Cardiac septum (tissue), 1 donor: ENCODE measurements at places on chromosomes 12 and 14.

- DNase-seq: no peak
Observed at GRCh38 chr12:127119600-127120140, 1147.3 kb upstream of the TMEM132C start.

DNA sequence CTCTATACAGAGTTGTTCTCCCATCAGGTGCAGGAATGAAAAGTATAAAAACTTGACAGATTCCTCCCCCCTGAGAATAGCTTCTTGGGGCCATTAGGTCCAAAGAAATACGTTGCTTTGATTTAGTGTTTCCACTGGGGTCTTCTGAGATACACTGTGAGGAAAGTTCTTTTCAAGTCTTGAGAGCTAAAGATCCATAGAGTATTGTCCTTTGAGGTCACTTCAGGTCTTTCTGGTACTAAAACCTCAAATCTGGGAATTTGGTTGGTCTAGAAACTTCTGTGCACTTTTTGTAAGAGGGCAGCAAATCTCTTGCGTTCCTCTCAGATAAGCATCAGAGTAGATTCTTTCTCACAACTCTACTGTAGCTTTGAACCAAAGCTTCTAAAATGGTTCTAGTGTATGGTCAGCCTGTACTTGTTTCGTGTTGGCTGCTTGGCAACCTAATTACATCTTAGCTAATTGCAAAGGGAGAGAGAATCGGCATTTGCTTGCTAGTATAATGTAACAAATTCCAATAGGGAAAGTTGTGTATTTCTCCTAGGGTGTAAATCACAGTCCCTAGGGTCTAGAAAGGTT lies 10.0 kb downstream of the SRSF5 start:
- DNase-seq: no peak

DNA sequence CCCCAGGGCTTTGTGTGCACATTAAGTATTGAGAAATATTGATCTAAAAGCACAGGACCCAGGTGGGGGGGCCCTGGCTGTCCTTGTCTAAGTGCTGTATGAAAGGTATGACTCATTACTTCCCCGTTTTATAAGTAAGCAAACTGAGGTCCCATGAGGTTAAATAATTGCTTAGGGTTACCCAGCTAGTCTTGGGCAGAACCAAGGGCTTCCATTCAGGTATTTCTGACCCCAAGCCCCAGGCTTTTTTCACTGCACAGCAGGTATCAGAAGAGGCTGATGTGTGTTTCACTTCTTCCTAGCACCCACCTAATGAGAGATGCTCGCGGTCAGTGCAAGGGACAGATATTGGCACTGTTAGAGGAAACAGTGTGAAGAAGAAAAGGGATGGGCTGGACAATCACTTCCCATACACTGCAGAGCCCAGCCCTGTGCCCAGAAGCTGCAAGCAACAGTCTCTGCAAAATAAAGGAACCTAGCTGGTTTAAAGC lies 4.7 kb upstream of the TC2N start:
- DNase-seq: no peak

DNA sequence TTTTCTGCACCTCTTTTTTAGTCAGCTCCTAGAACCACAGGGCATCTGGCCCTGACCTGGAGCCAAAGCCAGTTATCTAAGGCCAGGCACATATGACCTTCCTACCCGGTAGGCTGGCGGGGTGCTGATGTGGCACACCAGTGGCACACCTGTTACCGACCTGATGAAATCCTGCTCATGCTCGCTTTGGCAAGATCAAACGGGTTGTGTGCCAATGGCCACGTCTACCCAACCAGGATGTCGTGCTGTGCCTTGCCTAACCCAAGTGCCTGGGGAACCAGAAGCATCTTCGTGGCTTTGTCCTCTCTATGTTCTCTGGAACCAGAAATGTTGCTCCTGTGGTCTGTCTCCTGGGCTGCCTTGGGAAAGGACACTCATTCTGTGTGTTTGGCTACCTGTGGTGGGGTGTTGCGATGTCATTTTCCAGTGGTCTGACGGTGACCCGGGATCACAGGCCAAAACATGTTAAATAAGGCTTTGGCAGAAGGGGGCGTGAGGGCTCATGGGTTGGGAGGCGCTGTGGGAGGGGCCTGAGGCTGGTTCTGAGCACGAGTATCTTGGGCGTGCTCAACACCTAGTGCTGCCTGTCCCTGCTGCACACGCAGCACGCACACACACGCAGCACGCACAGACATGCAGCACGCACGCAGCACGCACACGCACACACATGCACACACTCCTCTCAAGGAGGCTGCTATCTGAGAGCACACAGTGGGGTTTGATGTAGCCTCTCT lies 27.9 kb downstream of the CCNK start:
- DNase-seq: no peak

- DNase-seq: no peak
Observed at GRCh38 chr12:59067083-59067482, 146.8 kb upstream of the LRIG3 start.

DNA sequence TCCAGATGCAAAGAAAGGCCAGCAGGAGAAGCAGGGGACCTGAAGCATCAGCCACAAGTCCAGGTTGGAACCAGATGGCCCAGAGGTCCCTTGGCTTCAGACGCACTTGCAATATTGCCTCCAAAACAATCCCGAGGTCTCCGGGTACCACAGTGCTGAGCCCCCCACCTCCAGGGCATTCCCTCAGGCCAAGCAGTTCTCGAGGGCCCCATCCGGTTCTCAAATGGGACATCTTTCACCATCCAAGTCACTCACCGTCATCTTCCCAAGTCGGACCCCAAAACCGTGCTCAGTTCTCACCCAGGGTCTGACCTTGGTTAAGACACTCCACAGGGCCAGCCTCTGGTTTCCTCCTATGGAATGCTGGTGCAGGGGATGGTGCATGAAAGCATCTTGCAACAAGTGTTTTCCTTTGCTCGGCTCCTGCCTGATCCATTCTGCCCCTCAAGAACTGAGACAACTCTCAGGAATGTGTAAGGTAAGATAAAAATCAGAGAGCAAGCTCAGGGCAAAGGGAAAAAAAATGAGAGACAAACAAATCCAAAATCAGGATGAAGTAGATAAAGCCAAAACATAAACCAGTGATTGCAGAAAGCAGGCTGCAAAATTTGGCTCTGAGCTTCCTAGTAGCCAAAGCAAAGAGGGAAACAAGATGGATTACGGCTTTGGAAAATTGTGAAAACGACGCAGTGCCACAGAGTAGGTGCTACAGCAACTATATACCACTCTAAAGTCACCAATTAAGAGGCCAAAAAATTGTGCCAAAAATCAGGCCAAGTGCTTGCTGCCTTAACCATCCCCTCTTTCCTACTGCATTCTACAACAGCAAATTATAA lies 8.0 kb downstream of the NCOR2 start:
- DNase-seq: no peak

DNA sequence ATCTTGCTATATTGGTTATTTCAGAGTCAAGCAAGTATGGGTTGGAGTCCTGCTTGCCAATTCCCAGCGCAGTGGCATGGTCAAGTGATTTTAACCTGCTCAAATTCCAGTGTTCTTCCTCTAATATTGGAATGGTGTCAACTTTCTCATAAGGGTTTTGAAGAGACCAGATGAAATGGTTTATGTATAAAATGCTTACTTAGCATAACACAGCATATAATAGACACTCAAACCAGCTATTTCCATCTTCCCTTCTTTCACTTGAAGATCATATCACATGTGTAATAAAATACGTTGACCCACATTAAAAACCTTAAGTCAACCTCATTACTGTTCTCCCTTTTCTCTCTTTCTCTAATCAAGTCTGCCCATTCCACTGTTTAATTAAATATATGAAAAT lies 144.0 kb downstream of the NAV3 start:
- no peak for DNase-seq

GRCh38 chr14:68968051-68968450 lies 11.1 kb downstream of the ACTN1 start:
- no peak for DNase-seq

DNA sequence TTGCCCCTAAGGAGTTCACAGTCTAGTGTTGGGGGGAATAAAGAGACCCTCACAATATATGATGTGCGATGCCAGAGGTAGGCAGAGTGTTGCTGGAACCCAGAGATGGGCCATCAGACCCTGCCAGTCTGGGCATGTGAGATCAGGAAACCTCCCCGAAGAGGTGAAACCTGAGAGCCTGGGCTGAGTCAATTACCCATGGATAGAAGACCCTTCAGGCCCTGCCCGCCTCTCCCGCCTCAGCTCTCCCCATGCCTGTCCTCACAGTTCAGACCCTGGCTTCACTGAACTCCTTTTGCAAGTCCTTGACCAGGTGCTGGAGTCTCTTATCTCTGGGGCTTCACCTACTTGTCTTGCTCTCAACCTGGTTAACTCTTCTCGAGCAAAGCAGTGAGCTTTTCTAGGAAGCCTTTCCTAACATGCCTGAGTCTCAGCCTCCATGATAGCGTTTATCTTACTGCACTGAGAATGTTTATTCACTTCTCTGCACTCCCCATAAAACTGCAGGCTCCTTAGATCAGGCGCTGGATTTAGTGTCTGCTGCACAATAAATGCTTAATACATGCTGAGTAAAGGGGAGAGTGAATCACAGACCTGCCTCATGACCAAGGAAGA lies 19.6 kb downstream of the ALDH1L2 start:
- DNase-seq: no peak

DNA sequence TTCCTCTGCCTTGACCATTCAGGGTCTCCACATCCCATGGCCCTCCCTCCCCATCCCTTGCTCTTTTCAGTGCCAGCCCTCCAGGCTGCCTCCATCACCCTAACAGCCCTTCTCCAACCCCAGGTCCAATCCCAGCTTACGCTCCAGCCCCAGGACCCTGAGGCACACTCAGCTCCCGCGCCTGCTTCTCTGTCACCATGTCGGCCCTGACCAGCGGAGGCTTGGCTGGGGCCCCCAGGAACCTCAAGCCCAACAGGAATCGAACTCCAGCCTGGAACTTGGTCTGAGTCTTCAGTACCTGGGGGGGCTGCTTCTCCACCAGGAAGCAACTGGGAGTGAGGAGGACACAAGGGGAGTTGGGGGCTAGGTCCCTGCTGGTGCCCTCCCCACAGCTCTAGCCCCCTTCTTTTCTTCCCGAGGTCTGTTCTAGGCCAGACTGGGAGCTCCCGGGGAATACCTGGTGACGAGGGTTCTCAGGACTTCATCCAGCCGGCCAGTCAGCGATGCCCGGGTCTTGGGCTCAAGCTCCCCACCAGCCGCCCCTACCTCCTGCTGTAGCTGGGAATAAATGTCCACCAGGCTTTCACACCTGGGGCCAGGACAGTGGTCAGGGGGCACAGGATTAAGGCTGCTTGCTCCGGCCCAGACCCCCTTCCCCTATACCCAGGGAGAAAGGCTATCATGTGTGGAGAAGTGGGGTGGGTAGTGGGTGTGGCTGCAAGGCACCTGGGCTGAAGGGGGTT lies 6.0 kb downstream of the STAT6 start:
- DNase-seq: peak; percentile 44

- no peak for DNase-seq
Observed at GRCh38 chr14:33642080-33642479, 308.8 kb downstream of the EGLN3 start.

- DNase-seq: no peak
Observed at GRCh38 chr12:127650626-127651025, 616.3 kb upstream of the TMEM132C start.
